Non-pigmented ciliary epithelial cell (primary cell): ENCODE measurements at places on chromosomes 1 and 21.

- DNase-seq: no peak
Measured at GRCh38 chr21:43207868-43208267, 39.1 kb downstream of the CRYAA start.

DNA sequence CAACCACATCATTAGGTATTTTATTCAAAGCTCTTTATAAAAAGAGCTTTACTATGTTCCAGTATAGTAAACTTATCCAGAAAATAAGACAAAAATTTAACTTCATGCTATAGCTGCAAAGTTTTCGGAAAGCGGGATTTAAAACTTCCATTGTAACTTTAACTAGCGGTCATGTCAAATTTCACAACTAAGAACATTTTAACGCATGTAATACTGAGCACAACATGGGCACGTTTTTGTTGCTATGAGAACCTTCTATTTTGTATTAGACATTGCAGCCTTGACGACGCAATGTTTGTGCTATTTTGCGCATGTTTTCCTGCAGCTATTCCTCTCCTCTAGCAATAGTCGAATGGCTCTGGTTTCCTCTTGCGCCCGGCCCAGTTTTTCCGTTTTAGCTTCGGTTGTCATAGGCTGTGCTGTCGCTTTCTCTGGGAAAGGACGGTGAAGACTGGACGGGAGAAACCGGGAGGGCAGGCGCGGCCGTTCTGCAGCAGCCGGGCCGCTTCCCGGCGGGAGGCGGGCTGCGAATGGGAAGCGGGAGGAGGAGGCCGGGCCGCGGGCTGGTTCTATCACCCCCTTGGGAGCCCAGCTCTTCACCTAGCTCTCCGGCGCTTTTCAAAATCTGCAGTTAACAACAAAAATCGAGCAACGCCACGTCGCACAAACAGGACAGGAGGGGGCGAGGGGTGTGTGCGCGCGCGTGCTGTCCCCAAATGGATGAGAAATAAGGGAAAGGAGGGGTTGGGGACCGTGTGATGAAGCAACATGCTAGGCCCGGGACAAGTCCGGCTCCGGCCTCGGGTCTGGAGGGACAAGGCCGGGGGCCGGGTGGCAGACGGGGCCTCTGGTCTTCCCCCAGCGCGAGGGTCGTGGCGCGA lies 105.3 kb upstream of the HNRNPU start:
- DNase-seq: no peak

DNA sequence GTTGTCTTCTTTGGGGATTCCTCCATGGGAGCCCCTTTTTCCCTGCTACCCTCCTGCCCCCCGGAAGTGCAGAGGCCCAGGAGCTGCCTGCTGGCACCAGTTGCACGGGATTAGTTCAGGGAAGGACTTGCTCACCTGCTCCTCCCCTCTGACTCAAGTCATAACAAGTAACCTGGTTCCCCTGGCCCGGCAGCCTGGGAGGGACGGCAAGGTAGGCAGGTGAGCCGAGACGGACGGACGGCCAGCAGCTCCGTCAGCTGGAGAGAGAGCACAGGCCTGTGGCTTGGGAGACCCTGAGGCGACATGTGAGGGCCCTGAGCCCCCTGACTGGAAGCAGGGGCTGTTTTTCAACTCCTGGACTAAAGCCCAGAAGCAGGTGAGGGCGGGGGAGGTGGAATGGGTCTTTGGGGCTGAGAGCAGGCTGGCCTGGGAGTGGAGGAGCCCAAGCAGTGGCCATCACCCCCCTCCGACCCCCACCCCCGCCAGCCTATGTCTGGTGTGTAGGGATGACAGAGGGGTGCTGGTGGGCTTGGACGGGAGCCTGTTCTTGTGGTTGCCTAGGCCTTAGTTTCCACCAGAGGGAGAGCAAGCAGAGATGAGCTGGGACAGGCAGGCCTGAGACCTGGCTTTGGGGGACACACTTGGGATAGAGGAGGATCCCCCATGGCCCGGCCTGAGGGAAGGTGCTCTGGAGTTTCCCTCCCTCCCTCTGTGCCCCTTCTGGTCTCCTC lies at the start of gene INAVA:
Gene INAVA (plus strand): TSS at position 189 of the 731 bp plus-strand sequence. CDS start 3,501 bp downstream, outside the sequence.
- no peak for DNase-seq

DNA sequence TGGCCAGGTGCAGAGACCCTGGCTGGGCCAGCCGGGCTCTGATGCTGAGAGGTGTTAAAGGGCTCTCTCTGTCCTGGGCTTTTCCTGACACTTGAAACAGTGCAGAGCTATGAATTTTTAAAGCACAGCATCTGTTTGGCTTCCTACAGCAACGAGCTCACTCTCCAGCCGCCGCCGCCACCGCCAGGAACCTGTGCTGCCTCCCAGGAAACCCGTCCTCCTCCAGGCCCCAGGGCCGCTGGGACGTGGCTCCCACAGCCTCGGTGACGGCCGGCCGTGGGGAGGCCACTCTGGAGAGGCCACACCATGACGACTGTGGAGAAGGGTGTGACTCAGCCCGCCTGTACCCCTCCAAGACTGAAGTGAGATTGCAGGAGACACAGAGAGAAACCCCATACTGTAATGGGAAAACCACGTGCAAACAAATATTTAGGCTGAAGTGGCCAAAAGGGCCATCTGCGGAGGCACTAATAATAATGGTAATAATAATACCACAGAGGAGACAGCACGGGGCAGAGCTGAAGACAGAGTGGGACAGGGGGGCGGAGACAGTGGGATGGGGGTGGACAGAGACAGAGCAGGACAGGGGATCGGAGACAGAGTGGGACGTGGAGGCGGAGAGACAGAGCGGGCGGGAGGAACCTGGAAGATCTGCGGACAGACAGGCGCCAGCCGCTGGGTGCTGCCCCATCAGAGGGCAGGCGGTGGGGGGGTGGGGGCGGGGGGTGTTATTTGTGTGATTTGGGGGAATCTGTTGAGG lies 139.2 kb downstream of the CASZ1 start:
- DNase-seq: no peak

GRCh38 chr1:154344977-154345837 lies 19.9 kb downstream of the ATP8B2 start:
- no peak for DNase-seq

DNA sequence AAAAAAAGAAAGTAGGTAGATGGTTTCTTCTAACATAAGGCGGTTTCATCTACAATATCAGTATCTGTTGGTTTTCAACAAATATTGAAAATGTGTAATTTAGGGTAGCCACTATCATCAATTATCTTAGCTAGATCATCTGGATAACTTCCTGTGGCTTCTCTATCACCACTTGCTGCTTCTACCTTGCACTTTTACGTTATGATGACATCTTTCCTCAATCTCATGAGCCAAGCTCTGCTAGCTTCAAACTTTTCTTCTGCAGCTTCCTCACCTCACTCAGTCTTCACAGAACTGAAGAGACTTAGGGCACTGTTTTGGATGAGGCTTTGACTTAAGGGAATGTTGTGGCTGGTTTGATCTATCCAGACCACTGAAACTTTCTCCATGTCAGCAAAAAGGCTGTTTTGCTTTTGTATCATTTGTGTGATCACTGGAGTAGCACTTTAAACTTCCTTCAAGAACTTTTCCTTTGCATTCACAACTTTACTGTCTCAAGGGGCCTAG lies 144.9 kb upstream of the HP1BP3 start:
- no peak for DNase-seq

DNA sequence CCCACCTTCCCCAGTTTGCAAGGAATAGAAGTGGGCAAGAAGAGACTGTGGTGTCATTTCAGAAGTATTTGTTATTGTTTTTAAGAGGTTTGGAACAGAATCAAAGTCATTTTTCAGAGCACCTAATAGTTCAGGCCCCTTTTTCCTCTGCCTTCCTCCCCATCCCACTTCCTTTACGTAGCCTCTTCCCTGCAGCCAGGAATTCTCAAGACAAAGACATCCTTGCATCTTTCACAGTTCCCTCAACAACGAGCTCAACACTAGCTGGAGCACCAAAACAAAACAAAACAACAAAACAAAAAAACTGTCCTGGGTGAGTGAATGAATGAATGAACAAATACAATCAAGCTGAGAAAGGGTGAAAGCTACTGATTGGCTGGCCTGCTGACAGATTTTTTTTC lies 7.0 kb downstream of the PALMD start:
- no peak for DNase-seq

- no peak for DNase-seq
Measured at GRCh38 chr1:88228114-88228513, 456.0 kb upstream of the PKN2 start.

DNA sequence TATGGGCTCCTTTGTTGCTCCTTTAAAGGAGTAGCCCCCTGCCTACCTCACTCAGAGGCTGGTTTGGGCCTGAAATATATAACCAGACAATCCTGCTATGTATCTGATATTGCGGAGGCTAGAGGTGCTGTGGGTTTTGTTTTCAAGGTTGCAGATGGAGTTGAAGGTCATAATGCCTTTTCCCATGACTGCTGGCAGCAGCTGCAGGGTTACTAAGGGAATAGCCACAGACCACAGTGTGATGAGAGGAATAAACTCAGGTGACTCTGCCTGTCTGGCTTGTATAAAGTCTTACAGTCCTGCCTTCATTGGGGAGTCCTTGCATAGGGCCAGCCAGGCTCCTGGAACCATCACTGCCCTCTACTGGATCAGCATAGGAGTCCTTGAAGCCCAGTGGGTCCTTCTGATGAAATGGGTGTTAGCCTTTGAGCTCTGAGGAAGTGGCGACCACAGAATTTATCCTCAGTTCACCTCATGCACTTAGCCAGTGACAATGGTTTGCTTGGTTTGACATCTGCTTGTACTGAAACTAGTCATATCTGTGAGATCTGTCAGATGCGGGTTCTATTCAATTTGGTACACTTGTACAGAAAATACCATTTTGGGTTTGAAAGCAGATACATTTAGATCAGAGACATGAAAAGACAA lies 174.4 kb upstream of the HMCN1 start:
- no peak for DNase-seq

DNA sequence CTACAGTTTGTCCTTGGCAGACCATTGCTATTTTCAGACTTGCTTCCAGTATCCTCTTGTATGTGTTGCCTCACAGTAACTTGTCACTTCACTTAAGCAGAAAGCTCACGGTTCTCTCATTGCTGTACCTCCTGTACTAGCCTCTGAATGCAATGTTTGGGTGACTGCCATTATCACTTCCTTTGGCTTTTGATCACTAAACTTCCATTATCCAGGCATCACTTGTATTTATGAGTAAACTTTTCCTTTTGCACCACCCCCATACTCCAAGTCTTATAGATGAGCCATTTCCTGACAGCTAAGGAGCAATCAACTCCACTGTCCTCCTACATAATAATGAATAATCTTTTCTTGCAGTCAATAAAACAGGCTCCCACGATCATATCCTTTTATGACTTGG lies 255.3 kb downstream of the PDE4B start:
- no peak for DNase-seq

DNA sequence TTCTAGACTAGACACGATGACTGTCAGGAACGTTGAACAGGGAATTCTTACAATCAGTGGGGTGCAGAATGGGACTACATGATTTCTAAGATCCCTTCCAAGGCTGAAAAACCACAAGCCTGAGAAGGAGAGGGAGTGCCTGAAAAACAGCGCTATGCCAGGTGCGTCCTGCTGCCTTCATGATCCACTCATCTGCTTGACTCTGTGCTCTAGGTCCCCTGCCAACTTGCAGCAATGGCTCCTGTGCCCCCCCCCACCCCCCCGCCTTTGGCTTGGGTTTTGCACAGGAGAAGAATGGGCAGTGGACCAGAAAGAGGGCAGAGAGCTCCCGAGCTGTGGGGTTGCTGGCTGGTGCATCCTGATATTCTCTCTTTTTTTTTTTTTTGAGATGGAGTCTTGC lies 5.9 kb downstream of the SLC2A7 start:
- no peak for DNase-seq

DNA sequence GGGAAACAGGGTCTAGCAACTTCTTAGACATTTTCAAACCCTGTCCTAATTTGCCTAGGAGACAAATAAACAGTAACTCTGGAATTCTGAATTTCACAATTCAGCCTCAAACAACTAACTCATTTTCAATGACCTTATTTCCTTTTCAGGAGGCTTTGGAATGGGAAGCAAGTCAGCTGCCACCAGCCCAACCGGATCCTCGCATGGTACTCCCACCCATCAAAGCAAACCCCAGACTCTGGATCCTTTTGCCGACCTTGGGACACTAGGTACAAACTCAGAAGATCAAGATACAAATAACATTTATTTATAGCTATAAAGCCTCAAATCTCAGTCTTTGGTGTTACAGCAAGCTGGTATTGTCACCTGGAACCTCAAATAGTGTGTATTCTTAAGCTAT lies 18.9 kb upstream of the LEPR start:
- no peak for DNase-seq

DNA sequence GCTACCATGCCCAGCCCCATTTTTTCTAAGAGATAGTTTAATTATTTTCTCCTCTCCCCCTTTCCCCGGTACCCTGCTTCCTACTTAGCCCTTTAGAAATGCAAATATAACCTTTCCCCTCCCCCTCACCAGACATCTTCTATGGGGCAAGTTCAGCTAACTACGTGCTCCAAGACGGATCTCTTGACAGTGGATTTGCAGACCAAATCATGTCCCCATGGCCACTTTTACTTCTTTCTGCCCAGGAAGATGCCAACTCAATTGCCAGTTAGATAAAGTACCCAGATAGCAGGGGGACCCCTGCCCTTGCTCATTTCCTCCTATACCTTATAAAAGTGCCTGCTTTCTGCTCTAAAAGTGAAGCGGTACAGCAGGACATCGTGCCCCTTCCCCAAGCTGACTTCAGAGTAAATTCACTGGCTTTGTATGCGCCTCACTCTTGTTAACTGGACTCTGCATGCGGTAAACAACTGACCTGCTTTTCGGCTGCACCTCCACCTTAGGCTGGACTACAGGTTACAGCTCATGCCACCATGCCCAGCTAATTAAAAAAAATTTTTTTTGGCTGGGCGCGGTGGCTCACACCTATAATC lies 7.4 kb downstream of the DNAJC11 start:
- DNase-seq: no peak

- no peak for DNase-seq
Measured at GRCh38 chr21:35265170-35265877, 216.2 kb upstream of the RUNX1 start.

DNA sequence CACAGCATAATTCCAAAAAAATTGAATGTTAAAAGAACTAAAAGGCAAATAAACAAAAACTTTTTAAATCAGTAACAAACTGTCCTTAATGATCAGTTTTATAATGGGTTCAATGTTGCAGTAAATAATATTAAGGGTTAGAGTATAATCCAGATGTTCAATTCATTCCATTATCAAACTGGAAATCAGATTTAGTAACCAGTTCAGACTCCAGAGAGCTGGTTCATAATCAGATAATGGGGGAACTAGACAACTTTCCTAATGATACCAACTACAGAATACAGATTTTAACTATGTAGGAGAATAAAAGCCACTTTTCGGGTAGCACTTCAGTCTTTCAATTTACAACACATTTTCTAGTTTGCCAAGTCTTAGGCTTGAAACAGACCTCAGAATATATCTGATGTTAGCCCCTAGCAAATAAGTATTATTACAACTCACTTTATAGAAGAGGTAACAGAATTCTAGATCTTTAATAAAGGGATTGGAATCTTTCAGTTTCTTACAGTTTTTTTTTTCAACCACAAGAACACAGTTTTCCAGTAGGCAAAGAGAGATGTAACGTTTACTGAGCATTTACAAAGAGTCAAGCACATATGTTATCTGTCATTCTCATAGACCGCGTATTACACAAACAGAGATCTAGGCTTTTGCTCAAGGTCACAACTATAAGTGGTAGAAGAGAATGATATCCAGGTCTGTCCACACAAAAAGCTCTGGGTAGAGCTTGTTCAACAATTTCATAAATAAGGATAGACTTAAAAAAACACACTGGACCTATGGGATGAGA lies 1.9 kb upstream of the DCAF6 start:
- no peak for DNase-seq
